ENCODE measurements at places on chromosomes 16 and 17.

DNA sequence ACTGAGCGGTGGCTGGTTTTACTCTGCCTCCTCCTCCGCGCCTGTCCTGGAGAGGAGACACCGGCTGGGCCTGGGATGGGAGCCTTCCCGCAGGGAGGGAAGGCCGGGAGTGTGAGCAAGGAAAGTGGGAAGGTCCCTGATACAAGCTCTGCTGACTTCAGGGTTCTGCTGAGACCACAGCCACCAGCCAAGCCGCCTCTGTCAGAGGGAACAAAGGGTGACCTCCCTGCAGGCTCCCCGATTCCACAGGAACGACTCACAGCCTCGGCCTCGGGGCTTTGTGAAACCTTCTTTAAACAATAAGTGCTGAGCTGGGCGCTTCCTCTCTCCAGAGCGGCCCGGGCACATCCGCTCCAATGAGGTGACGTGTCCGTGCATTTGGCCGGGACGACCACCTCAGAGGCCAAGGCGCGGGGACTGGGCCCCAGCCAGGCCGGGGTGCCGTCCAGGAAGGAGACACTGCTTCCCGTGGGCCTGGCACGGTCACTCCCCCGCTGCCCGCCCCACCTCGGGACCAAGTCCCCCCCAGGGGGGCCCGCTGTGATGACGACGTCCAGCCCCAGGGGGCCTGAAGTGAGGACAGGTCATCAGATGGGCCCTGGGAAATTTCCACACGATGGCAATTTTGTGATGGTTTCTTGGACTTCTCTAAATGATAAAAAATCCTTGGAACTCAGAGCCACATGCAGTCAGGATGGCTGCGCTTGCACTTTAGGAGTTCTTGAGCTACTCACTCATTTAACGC lies 11.8 kb upstream of the CIBAR2 start:
- DNase-seq = no peak

GRCh38 chr16:785563-786535 lies 2.3 kb downstream of the RPUSD1 start:
- DNase-seq = peak; percentile 66

DNA sequence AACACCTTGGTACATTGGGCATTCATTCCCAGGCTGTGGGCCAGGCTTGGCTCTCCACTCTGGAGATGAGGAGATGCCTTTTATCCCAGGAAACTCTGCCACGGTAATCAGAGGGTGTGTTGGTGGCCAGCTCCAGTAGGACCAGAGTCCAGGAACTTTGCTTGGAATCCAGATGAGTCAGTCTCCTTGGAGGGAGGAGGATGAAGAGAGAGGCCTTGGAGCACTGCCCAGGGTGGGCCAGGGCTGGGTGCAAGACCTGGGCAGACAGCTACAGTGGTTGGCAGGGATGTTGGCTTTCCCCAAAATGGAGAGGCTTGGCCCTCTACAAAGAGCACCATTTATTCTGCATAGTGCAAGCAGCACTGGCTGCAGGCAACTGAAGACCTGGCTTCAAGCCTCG lies 209.0 kb downstream of the RGS9 start:
- no peak for DNase-seq

DNA sequence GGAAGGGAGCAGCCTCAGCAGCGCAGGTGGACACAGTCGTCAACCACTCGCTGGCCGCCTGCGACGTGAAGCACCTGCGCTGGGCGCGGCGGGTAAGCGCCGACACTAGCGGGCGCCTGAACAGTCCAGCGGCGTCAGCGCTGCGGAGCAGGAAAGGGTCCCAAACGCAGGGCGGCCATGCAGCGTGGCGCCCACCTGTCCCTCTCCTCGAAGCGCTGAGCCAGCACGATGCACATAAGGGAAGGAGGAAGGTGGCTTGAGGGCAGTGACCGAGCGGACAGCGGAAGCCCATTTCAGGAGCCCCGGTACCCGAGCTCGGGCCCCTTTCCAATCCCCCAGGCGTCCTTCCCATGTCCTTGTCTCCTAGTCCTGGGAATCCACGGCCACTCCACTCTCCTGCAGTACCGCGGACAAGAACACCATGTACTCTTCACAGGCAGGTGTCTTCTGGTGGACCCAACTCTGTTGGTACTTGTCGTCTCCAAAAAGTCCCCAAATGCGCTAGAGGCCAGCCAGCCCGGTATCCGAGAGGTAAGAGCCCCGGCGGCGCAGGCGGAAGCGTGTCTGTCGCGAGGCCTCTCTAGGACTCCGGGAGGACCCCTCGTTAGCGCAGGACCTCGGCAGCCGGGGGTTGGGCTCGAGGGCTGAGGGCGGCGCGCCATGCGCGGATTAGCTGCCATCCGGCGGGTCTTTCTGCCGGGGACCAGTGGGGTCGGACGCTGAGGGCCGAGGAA lies 14.4 kb downstream of the ZNF232 start:
- peak; percentile 55 for DNase-seq

All from dorsolateral prefrontal cortex (tissue), 122 donors.